ENCODE measurements at places on chromosomes 4 and X.

GRCh38 chr4:157020882-157021281 lies 49.3 kb upstream of the PDGFC start:
- no peaks in the 10 kb centered on the region for H3K36me3 ChIP-seq
- H3K27me3 ChIP-seq = no peaks in the 10 kb centered on the region
- H3K27ac ChIP-seq = no peak overlapping the region
- no peak for DNase-seq
- peaks cover 2% of the 10 kb centered on the region for H3K4me1 ChIP-seq

DNA sequence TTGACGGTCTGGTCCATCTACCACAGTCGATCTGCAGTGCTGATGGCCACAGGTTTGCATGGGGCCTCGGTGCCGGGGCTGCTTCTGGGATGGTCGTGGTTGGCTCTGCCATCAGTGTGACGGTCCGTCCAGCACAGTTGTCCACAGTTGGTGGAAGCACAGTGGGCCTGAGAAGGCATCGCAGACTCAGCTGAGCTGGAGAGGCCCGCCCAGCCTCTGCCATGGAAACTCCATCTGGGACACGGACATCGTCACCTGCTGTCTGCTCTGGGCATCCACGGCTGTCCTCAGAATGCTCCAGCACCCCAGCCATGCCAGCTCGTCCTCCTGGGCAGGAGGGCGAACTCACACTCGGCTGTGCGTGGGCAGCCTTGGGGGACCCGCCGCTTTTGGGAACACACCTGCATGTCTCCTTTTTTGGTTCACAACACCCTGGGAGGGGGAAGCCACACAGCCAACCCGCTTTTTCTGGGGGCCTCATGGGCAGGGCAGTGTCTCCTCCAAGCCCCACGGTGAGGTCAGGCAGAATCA lies 33.0 kb downstream of the ABLIM2 start:
- H3K36me3 ChIP-seq = no peaks in the 10 kb centered on the region
- peaks cover 43% of the 10 kb centered on the region for H3K27me3 ChIP-seq
- no peak overlapping the region for H3K4me3 ChIP-seq

DNA sequence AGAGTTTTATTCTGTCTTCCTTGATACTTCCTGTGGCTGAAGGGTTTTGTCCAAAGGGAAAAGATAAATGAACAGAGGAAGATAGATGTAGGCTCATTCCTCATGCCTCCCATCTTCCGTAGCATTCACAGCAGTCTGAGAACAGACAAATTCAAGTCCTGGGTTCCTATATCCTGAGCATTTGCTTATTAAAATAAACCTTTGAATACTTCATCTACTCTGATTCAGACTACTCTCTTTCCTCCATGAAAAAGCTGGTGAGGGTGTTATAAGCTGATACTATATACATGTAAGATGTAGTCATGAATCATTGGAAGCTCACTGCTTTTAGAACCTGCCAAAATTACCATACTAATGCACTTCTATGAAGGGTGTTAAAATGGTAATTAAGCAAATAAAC lies 61.2 kb downstream of the GAB1 start:
- no peaks in the 10 kb centered on the region for H3K36me3 ChIP-seq
- DNase-seq = no peak

GRCh38 chr4:111945014-111945413 lies 200.2 kb upstream of the FAM241A start:
- DNase-seq = no peak
- H3K27ac ChIP-seq = no peak overlapping the region
- no peak overlapping the region for H3K4me3 ChIP-seq
- no peaks in the 10 kb centered on the region for H3K4me1 ChIP-seq
- no peaks in the 10 kb centered on the region for H3K36me3 ChIP-seq

GRCh38 chrX:63350941-63351616 lies at the start of gene SPIN4:
SPIN4 (minus strand) TSS chrX:63351332; CDS start chrX:63350819, 513 bp downstream.
- H3K4me1 ChIP-seq = no peaks in the 10 kb centered on the region
- peak; percentile 81 for DNase-seq
- no peaks in the 10 kb centered on the region for H3K27me3 ChIP-seq
- H3K36me3 ChIP-seq = no peaks in the 10 kb centered on the region

- no peaks in the 10 kb centered on the region for H3K36me3 ChIP-seq
- no peak overlapping the region for H3K4me3 ChIP-seq
- H3K27me3 ChIP-seq = no peaks in the 10 kb centered on the region
- H3K27ac ChIP-seq = no peak overlapping the region
- no peaks in the 10 kb centered on the region for H3K4me1 ChIP-seq
- DNase-seq = no peak
Observed at GRCh38 chrX:124209792-124210576, 122.5 kb upstream of the TEX13D start.

- no peaks in the 10 kb centered on the region for H3K36me3 ChIP-seq
- no peak for DNase-seq
- H3K27ac ChIP-seq = no peak overlapping the region
- no peaks in the 10 kb centered on the region for H3K4me1 ChIP-seq
- no peaks in the 10 kb centered on the region for H3K27me3 ChIP-seq
Observed at GRCh38 chr4:62232814-62233213, 1032.7 kb downstream of the ADGRL3 start.

GRCh38 chr4:56187688-56188087 lies 199.6 kb downstream of the AASDH start:
- no peak overlapping the region for H3K27ac ChIP-seq
- H3K27me3 ChIP-seq = no peaks in the 10 kb centered on the region
- no peaks in the 10 kb centered on the region for H3K36me3 ChIP-seq

GRCh38 chrX:10079231-10079630 lies 77.5 kb upstream of the CLCN4 start:
- no peak for DNase-seq
- H3K27me3 ChIP-seq = no peaks in the 10 kb centered on the region
- H3K27ac ChIP-seq = no peak overlapping the region
- peaks cover 9% of the 10 kb centered on the region for H3K4me1 ChIP-seq
- no peaks in the 10 kb centered on the region for H3K36me3 ChIP-seq

DNA sequence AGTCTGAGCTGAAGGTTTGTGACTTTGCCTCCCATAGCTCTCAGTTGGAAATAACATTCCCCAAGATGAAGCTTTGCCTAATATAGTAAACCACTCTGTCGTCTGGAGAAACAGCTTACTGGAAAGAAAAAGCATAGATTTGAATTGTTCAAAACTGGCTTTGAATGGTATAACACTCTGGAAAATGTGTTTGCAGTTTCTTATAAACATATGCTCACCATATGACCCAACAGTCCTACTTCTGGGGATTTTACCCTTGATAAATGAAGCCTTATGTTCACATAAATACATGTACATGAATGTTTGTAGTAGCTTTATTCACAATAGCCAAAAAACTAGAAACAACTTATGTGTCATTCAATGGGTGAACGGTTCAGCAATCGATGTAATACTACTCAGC lies 10.2 kb downstream of the VEGFD start:
- H3K4me1 ChIP-seq = no peaks in the 10 kb centered on the region
- DNase-seq = no peak
- no peaks in the 10 kb centered on the region for H3K27me3 ChIP-seq
- H3K4me3 ChIP-seq = no peak overlapping the region
- no peak overlapping the region for H3K27ac ChIP-seq
- H3K36me3 ChIP-seq = no peaks in the 10 kb centered on the region

DNA sequence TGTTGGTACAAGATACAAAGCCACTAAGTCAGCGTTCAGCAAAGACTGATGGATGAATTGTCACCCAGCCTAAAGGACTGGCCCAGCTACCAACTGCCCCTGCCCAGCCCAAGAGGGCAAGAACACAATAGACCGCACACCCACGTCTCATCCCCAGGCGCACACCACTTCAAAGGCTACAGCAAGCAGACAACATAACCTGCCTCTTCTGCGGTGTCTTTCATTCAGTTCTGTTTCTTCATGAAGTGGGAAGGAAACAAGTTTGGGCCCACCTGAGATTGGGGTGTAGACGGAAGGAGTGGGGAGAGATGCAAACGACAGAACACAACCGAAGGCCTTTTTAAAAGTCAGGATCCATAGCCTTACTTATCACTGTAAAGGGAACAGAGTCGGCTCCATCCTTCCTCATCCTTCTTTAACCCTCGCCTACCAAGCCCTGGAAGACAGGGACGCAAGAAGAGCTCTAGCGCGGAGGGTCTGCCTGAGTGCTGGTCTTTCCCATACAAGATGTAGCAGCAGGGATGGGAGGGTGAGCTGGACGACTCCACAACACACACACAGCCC lies 691 bp downstream of the SCARB2 start:
- H3K27ac ChIP-seq = peak overlapping the region; percentile 80
- H3K4me3 ChIP-seq = peak overlapping the region; percentile 89
- H3K36me3 ChIP-seq = peaks cover 10% of the 10 kb centered on the region
- H3K27me3 ChIP-seq = no peaks in the 10 kb centered on the region

DNA sequence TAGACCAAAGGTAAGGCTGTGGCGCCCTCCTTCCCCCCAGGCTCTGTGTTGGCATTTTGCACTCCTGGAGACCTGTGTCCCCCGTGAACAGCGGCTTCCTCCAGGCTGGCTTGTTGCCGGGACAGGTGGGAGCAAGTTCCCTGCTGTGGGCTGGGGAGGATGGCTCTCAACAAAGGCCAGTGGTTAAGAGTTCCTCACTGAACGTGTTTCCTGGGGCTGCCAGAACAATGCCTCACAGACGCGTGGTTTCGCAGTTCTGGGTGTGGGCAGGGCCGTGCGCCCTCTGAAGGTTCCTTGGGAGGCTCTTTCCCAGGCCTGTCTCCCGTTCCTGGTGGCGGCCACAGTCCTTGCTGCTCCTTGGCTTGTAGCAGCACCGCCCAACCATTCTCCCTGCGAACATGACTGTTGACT lies 33.4 kb downstream of the NELFA start:
- DNase-seq = no peak
- no peak overlapping the region for H3K4me3 ChIP-seq
- no peak overlapping the region for H3K27ac ChIP-seq
- no peaks in the 10 kb centered on the region for H3K27me3 ChIP-seq
- H3K4me1 ChIP-seq = no peaks in the 10 kb centered on the region
- peaks cover 45% of the 10 kb centered on the region for H3K36me3 ChIP-seq

- no peak overlapping the region for H3K4me3 ChIP-seq
- H3K36me3 ChIP-seq = no peaks in the 10 kb centered on the region
- no peaks in the 10 kb centered on the region for H3K27me3 ChIP-seq
- H3K27ac ChIP-seq = no peak overlapping the region
- no peak for DNase-seq
- no peaks in the 10 kb centered on the region for H3K4me1 ChIP-seq
Observed at GRCh38 chrX:108494406-108495090, 54.9 kb downstream of the COL4A5 start.

DNA sequence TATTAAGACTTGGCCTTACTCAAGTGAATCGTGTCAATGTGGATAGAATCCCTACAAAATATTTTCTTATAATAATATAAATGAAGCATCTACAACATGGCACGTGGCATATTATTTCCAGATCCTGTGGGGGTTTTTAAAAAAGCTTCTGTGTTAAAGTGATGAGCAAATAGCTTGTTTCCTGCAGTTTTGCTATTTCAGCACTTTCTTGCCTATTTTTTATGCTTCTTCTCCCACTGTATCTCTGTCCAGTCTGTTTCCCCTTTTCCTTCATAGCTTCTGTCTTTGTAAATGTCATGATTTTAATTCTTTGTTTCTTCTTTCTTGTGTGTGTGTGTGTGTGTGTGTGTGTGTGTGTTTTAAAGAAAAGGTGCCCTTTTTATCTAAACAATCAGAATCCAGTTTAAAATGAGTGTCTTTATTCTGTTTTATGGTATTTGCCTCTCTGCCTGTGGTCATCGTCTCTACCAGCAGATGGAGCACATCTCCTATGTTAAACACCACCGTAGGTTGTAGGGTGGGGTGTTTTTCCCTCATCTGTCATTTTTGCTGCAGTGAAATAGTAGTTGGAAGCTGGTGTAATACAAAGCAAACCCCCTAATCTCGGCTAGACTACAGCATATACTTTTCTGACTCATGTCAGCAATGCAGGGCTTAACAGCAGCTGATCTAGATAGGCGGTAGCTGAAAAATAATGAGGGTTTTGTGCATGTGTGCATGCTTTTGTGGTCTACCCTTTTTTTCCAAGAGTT lies 33.1 kb downstream of the FTHL17 start:
- no peaks in the 10 kb centered on the region for H3K36me3 ChIP-seq
- H3K4me1 ChIP-seq = no peaks in the 10 kb centered on the region
- no peaks in the 10 kb centered on the region for H3K27me3 ChIP-seq
- DNase-seq = no peak

DNA sequence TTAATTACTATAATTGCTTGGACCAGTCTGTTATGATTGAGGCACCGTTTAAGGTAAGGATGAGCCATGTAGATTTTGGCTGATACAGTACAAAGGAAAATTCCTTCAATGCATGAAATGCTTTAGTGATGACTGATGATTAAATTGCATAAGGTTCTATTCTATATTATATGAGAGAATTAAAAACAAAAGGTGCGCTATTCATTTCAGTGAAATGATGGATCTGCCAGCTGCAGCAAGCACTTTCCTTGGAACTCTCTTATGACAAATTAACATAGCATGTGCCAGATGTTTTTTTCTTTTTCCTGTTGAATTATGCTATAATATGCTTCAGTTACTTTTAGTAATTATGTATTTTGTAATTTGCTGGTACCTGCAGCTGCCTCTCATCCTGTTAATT lies 98.5 kb downstream of the JADE1 start:
- H3K4me1 ChIP-seq = no peaks in the 10 kb centered on the region
- DNase-seq = no peak

GRCh38 chr4:80204433-80205011 lies 7.2 kb downstream of the PRDM8 start:
- H3K27me3 ChIP-seq = no peaks in the 10 kb centered on the region
- peaks cover 7% of the 10 kb centered on the region for H3K36me3 ChIP-seq
- no peak for DNase-seq

DNA sequence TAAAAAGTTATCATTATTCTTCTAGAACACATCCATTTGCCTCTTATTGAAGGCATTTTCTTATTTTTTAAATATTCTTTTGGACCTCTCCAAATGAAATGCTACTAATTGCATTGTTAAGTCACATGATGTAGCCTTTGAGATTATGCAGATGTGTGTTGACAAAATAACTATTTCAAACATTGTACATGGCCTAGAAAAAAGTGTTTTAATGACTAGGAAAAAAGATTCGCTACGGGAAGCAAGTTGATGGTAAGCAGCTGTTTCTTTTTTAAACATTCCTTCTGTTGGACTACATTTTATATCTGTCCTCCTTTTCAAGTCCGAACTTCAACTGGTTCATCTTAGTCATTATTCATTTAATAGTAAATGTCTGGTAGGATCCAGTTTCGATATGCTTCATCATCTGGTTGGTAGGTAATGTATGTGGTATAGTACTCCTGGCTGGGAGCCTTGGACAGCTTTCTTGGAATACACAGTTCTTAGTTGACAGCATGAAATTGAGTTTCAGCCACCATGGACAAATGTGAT lies 34.3 kb upstream of the GUCY1A1 start:
- no peaks in the 10 kb centered on the region for H3K36me3 ChIP-seq
- no peaks in the 10 kb centered on the region for H3K27me3 ChIP-seq
- H3K4me3 ChIP-seq = no peak overlapping the region
- H3K27ac ChIP-seq = no peak overlapping the region
- H3K4me1 ChIP-seq = peaks cover 21% of the 10 kb centered on the region
